ENCODE measurements at places on chromosomes 13 and 19.

GRCh38 chr13:60226507-60226906 lies 62.8 kb upstream of the DIAPH3 start:
- peak; percentile 6 for DNase-seq

- DNase-seq = no peak
Measured at GRCh38 chr13:21336609-21337349, 122.3 kb downstream of the ZDHHC20 start.

DNA sequence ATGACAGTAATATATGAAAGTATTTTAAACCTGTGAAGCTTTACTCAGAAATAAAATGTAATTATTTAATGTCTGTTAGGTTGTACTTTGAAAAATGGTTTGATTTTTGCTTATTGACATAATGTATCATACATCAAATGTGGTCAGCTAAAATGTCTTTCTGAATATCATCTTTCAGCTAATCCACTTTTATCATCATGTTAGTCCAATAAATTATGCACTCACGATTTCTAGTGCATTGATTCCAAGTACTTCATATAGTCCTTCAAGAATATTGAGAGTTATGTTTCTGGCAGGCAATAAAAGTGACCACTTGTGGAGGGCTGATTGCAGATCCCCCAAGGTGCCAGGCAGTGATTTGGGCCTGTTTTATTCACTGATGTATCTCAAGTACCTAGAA lies 1204.1 kb downstream of the OLFM4 start:
- no peak for DNase-seq

DNA sequence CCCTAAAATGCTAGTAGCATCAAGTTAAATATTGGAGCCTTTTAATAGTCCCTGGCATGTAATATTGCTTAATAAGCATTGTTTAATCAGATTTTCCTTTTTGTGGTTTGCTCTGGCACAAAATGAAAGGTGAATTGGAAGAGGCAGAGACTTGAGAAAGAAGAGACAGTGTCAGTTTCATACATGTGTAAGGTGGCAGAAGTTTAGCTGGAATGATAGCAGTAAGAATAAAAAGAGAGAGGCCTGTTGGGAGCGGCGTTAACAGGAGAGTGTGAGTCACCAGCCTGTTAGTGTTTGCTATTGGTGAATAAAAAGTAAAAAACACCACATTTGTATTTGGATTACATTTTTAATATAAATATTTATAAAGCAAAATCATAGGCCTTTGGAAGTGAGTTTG lies 145.3 kb downstream of the PDS5B start:
- no peak for DNase-seq

GRCh38 chr13:20348645-20349408 lies 116.7 kb upstream of the GJB6 start:
- DNase-seq = no peak

DNA sequence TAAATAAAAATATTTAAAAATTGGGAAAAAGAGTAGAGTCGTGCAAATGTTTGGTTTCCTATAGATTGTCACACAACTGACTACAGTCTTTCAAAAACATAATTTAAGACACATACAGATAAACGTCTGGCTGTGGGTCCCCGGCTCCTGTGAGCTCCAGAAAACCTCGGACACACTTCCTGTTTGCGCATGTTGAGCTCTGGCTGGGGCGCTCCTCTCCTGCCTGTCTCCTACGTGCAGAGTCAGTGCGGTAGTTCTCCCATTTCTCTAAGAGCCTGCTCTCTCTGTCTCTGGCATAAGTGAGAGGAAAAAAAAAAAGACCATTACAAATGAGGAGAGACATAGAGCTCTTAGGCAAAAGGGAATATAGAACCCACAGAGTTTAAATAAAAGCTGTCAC lies 128.2 kb upstream of the OBI1 start:
- no peak for DNase-seq

DNA sequence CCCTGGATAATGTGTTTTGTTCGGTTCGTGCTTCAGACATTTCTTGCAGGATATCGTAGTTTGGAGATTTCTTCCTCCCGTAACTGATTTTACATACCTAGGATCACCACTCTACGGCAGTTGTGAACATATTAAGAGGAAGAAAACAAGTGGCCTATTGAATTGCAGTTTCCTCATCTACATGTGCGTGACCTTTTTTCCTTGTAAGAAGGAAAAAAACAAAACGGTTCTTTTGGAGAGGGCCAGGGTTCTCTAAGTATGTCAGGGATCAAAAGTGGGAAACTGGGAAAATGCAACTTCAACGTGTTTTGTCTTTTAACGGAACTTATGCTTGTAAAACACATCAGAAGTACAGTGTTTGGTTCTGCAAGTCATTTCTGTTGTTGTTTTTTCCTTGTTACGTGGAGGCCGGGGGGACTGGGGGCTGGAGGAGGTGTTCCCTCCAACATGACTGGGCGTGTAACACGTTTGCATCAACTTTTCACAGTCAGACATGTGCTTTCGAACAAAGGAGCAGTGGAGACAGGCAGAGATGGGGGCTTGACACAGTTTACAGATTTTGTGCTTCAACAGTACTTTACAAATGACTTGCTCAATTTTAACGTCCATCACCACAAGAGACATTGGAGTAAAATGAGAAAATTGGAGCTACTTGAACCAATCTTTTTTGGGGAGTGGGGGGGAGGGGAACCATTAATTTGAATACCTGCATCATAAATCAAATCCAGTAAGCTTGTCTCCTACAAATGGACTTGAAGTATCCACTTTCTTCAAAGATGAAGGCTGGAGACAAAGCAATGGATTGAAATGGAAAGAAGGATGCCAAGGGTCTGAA lies 3.8 kb downstream of the ZC3H4 start:
- no peak for DNase-seq

Data from smooth muscle cell of the brain vasculature (primary cell).